HepG2 (cell line): ENCODE measurements at places on chromosomes 12 and 14.

DNA sequence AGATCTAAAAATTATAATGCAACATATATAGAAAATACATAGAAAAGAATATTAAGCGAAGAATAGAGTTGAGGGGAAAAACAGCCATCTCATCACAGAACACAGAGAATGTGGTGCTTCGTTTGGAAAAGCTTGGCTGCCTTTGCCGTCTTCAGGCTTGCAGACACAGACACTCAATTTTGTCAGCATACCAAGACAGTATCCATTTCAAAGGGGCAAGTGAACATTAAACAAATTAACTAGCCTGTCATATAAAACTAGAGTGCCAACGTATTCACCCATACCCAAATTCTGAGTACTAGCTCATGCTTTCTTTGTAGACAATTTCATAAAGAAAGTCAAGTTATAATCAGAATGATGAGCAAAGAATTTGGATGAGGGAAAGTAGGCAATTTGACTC lies 40.5 kb downstream of the DMAC2L start:
- DNase-seq, result no peak

DNA sequence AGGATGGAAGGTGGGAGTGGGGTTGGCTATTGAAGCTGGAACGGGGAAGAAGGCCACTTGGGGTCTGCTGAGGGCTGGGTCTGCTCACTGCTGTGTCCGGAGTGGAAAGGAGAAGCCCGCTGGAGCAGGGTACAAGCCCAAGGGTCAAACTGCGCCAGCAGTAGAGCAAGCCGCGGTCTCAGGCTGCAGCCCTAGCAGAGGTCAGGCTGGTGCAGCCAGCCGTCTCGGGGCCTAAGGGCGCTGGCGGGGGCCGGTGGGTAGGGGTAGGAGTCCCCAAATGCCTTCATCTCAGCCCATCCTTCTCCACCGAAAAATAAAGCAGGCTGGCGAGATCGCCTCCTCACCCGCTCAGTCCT lies 718 bp upstream of the JDP2 start:
- no peak for DNase-seq

DNA sequence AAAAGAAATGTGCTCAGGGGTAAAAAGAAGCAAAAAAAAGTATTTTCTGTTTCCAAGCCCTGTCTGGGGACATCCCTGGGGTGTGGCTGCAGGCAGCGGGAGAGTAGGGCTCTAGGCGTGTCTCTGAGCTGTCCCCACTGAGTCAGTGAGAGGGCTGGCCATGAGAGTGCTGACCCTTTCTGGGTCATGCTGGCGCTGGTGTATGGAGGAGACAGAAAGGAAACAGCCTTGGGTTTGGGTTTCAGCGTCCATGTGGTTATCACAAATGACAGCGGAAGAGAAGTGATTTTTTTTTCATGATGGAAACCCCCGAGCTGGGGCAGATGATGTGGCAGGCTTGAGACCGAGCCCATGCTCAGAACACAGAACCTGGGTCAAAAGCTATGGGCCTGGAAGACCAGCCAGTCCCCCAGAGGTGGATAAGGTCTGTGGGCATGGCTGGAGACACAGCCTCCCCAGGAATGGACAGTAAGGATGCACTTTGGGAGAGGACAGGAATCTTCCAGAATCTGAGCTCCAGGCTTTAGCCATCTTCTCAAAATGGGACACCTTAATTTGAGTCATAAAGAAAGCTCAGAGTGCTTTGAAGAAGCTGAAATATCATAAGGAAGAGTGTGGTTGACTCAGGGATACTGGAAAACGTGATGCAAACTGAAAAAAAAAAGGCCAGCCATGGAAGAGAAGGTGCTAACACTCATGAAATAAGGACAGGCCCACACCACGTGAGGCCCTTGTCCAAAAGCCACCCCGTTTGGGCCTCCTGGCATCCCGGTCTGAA lies 36.2 kb downstream of the SYNE3 start:
- no peak for DNase-seq

GRCh38 chr14:55111122-55111708 lies 17.8 kb upstream of the LGALS3 start:
- no peak for DNase-seq

DNA sequence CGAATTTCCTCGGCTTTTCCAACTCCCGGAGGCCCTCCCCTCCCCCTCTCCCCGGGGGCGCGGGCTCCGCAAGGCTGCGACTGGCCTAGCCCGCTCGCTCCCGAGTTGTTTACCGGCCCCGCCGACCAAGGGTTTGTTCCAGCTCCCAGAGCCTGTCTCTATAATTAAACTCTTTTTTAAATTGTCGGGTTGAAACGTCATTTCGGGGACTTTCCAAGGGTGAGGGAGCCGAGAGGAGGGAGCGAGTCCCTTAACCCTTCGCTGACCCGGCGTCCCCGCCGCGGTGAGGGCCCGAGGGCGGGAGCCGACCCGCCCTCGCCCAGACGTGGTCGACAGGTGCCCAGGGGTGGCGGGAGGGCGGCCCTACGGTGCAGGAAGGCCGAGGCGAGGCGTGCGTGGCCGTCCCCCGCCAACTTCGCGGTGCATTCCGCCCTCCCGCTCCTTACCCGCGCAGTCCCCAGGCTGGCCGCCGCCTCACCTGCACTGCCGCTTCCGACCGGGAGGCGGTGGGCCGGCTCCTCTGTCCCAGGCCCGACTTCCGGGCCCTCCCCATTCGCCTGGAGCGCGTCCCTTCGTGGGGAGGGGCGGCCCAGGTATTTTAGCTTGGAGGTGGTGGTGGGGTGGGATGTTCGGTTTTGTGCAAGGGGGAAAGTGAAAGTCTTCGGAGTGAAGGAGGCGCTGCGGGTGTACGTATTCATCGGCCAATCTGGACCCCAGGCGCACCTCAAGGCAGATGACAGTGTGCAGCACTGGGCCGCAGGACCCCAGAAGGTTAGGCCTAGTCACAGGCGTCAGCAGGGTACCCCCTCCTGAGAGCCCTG lies 2.9 kb upstream of the ZFP36L1 start:
- peak; percentile 70 for DNase-seq

DNA sequence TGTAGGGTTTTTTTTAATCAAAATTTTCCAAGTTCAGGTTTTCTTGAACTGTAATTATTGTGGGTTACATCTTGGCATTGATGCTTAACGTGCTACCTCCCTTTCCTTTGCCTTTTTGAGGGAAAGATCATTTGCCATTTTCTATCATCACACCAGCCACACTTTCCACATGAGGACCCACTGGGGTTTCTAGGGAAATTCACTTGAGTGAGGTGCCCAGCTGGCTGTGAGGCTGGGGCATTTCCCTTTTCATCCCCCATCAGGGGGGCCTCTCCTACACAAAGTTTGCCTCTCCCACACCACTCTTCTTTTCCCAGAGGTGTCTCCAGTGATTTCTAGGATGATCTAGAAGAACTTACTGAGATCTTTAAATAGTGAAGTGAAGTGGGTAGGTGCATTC lies 335.7 kb downstream of the BMP4 start:
- no peak for DNase-seq

GRCh38 chr14:23130871-23131270 lies 11.8 kb upstream of the CEBPE start:
- DNase-seq, result no peak

GRCh38 chr12:124494751-124495129 lies 72.7 kb downstream of the NCOR2 start:
- DNase-seq, result no peak

DNA sequence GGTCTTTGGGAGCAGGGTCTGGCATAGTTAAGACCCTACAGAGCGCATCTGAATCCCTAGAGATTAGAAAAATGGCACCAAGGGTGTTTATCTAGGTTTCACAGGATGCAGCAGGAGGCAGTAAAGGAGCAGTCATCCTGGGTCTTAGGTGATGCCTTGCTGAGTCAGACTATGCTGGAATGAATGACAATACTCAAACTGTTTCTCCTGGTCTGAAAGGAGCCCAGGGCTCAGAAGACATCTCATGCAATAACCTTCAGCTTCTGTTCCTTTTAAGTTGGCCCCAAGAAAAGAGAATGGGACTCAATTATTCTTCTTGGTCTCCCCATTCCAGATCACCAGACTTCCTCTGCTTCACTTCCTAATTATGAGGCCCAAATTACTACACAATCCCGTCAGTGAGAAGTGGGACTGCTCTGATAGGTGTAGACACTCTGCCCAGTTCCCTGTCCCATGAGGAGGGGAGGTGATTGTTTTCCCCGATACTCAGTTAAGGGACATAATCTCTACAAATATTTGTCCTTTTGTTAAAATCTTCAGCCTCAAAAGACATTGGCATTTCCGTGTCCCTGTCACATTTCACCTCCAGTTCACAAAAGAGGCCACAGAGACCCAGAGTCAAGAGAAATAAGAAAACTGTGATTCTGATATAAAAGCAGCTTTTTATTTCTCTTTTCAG lies 14.8 kb upstream of the APOF start:
- DNase-seq, result no peak

GRCh38 chr12:29437575-29437974 lies 56.6 kb upstream of the ERGIC2 start:
- peak; percentile 34 for DNase-seq

DNA sequence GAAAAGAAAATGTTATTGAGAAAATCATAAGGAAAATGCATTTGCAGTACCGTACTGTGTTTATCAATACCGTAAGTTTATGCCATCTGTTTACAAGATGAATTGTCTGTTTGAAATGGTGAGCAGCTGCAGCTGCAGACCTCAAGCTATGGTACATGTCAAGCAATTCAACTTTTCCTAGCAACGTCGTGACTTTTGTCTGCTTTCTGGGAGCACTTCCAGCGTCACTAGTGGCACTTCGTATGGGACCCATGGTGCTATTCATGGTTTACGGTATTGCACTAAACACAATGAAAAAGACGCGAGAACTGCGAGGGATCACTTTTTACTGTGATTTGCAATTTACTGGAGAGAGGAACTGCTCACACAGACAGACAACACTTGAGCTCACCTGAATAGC lies 160.8 kb downstream of the UNC79 start:
- no peak for DNase-seq

GRCh38 chr14:24481622-24482324 lies 26.3 kb downstream of the CMA1 start:
- peak; percentile 97 for DNase-seq

DNA sequence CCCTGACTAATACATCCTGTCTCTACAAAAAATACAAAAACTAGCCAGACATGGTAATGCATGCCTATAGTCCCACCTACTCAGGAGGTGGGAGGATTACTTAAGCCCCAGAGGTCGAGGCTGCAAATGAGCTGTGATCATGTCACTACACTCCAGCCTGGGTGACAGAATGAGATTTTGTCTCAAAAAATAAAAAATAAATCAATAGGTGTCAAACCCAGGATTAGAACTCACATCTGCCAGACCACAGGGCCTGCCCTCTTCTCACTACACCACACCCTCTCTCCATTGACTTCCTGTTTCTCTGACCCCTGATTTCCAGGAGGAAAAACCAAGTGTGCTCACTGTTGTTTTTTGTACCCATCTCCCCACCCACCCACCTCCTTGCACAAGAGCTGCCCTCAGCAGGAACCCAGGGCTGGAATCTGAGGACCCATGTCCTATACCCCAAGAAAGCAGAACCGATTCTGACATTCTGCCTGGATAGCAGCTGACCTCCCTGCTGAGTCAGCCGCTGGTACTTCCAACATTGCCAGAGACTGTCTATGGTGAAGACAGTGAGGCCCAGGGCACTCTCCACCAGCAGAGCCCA lies 6.2 kb downstream of the CMKLR1 start:
- DNase-seq, result no peak

DNA sequence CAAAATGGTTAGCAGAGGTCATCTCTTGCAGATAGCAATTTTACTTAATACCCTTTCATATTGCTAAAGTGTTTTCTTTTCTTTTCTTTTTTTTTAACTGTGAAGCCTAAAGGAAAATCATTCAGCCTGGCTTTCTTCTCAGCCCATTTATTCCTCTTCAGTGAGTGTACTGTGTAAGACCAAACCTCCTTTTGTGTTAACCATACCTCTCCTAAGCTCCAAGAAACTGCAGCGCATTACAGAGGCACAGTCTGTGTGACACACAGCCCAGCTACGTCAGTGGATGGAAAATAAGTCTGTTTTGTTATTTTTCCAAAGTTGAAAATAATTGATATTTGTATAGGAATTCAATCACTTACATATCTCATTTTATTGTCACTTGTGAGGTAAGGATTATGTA lies 21.7 kb downstream of the DCAF5 start:
- DNase-seq, result no peak

- no peak for DNase-seq
These were observed 32.0 kb downstream of the ARF6 start for GRCh38 chr14:49924852-49925251.

DNA sequence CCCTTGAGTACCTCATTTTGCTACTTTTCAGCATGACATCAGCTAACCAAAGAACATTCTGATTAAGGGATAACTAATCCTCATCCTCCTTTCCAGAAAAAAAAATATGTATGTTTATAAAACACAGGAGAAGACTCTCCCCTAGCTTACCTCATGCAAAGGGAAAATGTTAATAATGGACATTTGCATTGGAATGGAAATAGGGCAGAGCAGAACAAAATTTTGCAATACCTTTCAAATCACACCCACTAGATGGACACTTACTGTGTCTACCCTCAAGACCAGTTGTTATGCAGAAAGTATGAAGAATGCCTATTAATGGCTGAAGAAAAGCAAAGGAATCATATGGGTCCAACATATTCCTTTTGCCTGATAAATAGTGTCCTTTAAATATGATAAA lies 8.9 kb upstream of the SLCO1A2 start:
- no peak for DNase-seq

- no peak for DNase-seq
These were observed 3.0 kb downstream of the HSP90B1 start for GRCh38 chr12:103933237-103933636.

DNA sequence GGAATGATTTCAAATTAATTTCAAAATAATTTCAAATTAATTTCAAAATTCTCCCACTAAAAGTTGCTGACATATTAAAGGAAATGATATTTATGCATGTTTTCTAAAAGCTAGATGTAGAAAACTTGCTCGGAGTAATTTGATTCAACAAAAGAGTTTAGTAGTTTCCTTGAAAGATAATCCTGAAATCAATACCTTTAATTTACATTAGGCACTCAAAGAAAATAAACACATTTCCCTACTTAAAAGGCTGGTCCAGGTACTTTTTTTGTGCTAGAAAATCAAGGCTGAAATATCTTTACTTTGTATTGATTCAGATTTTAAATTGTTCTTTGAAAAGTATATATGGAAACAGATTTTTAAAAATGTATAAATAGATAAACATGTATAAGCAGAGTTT lies 370.5 kb downstream of the RAD51B start:
- no peak for DNase-seq

- peak; percentile 85 for DNase-seq
These were observed 9.0 kb downstream of the TPH2 start for GRCh38 chr12:71947645-71948105.

- DNase-seq, result no peak
These were observed 172.2 kb downstream of the PTPRO start for GRCh38 chr12:15494329-15495046.
